SJSA1 (cell line): ENCODE measurements at places on chromosomes 5 and 9. TPM values are rescaled to one million over a fixed set of nuclear protein-coding genes. Genes with fewer than 3 reads are reported as not detected.

- H3K4me3 ChIP-seq = no peak overlapping the region
- no peaks in the 10 kb centered on the region for H3K36me3 ChIP-seq
- no peaks in the 10 kb centered on the region for H3K27me3 ChIP-seq
- DNase-seq = no peak
- no peaks in the 10 kb centered on the region for H3K4me1 ChIP-seq
Measured at GRCh38 chr5:58108511-58108910, 351.4 kb downstream of the PLK2 start.

DNA sequence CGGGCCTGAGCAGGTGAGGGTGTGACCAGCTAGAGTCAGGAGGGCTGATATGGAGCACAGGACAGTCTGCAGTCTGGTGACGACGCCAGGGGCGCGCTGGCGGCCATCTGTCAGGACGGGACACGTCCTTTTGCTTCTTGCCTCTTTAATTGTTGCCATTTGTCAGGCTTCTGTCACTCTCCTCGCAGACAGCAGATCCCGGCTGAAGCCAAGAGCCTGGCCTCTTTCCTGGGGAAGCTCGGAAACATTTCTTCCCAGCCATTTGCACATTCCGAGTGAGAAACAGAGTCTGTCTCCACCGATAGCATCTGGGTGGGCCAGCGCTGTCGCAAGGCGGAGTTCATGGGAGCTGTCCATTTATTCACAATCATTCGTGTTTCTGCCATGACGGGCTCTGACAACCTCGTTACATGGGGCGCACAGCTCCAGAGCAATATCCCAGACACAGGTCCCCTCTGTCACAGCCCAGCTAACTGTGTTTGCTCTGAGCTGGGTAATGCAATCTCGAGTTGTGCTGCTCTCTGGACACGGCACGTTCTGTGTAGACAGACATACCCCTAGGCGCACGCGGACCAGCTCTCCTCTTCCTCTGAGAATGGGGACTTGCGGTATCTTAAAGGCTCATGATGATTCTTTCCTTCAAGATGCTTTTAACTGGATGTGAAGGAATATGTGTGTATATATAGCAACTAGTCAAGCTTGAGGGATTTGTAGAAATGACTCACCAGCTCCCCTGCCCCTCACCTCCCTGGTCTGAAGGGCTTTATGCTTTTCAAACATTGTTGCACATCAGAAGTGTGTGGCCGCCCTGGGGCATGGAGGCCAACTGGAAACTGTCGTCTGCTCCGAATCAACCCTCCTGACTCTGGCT lies 105.3 kb upstream of the FCN2 start:
- no peaks in the 10 kb centered on the region for H3K27me3 ChIP-seq
- H3K4me1 ChIP-seq = peaks cover 48% of the 10 kb centered on the region
- H3K27ac ChIP-seq = peak overlapping the region; percentile 97

DNA sequence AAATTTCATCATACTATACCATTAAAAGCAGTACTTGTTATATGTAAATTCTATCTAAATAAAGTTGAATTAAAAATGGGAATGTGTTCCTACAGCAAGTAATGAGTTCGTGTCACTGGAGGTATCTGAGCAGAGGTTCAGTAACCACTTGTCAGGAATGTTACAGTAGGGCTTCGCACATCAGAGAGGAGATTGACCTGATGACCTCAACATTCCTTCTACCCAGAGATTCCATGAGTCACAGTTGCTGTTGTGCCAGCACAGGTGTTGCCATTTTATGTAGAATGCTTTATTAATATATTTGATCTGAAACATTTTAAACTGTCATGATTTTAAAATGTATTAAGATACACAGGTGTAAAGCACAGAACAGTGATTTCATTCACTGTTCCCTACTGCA lies 60.3 kb downstream of the STX17 start:
- H3K36me3 ChIP-seq = no peaks in the 10 kb centered on the region; the same call in 1 of the 2 replicates
- H3K4me3 ChIP-seq = no peak overlapping the region
- H3K27me3 ChIP-seq = no peaks in the 10 kb centered on the region
- no peak for DNase-seq

GRCh38 chr9:91163773-91164471 lies 197.8 kb downstream of the AUH start:
- H3K27me3 ChIP-seq = no peaks in the 10 kb centered on the region
- H3K36me3 ChIP-seq = no peaks in the 10 kb centered on the region
- H3K4me3 ChIP-seq = no peak overlapping the region
- H3K4me1 ChIP-seq = peaks cover 47% of the 10 kb centered on the region

GRCh38 chr5:157289164-157289819 lies 23.4 kb downstream of the CYFIP2 start:
- H3K4me3 ChIP-seq = no peak overlapping the region
- no peak overlapping the region for H3K27ac ChIP-seq
- no peak for DNase-seq
- H3K4me1 ChIP-seq = peaks cover 16% of the 10 kb centered on the region

DNA sequence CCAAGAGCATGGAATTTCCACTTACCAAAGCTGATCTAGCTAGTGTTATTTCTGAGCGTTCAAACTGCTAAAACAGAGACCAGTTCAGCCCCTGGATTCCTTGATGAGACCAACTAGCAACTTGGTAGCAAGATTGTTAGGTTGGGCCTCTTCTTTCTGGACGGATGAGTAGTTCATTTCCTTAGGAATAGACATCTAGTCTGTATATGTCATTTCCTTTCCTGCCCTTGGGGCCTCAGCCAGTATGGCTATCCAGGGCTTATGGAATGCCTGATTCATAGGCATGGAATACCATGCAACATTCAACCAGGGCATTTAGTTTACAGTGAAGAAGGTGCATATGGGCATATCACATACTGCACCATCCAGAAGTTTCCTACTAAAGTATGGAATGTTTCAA lies 14.5 kb upstream of the LPAR1 start:
- H3K4me3 ChIP-seq = no peak overlapping the region
- no peaks in the 10 kb centered on the region for H3K27me3 ChIP-seq
- no peak overlapping the region for H3K27ac ChIP-seq
- no peak for DNase-seq

- no peaks in the 10 kb centered on the region; the same call in 1 of the 2 replicates for H3K4me1 ChIP-seq
- no peak overlapping the region for H3K4me3 ChIP-seq
- H3K36me3 ChIP-seq = no peaks in the 10 kb centered on the region
- H3K27me3 ChIP-seq = no peaks in the 10 kb centered on the region
- DNase-seq = no peak
Measured at GRCh38 chr9:127417131-127418036, 6.8 kb upstream of the ZNF79 start.

GRCh38 chr9:126329476-126330275 lies 3.0 kb downstream of the MVB12B start:
- no peaks in the 10 kb centered on the region; the same call in 1 of the 2 replicates for H3K36me3 ChIP-seq
- no peak overlapping the region for H3K4me3 ChIP-seq
- H3K27me3 ChIP-seq = no peaks in the 10 kb centered on the region
- no peak overlapping the region for H3K27ac ChIP-seq
- peak; percentile 31 for DNase-seq
- H3K4me1 ChIP-seq = peaks cover 43% of the 10 kb centered on the region

DNA sequence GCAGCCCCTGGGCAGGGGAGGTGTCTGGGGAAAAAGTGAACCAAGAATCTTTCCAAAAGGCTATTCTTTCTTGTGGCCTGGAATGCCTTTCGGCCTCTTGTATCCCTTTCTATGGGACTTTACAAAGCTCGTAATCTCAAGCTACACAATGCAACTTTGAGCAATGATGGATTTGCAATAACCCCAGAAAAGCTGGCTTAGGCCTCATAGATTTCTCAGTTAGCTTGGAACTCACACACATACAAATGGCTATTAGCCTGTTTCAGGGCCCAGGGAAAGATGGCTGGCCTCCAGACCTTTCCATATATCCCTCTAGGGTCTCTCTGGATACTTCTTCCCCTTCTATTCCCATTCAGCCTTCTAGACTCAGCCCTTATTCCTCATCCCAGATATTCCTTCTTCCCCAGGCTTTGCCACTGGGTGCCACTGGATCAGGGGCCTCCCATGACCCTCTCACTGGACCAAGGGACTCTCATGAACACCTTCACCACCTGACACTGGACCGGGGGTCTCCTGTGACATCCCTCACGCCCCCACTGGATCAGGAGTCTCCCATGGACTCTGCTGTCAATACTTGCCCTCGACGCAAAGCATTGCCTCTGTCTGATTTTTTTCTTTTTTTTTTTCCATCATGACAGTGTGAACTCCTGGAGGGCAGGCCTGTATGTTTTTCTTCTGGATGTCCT lies 59.5 kb downstream of the RAD23B start:
- H3K27ac ChIP-seq = no peak overlapping the region
- no peak for DNase-seq
- H3K27me3 ChIP-seq = no peaks in the 10 kb centered on the region
- no peak overlapping the region for H3K4me3 ChIP-seq
- no peaks in the 10 kb centered on the region for H3K4me1 ChIP-seq

ADRB2 gene
- total RNA-seq = 13.8 and 14.9 TPM in 2 replicates

ACOT12 gene
- not detected in 2 replicates for total RNA-seq

LPAR1 gene
- total RNA-seq = 8.0 and 21.7 TPM in 2 replicates

PCDHA9 gene
- under 0.01 TPM in 1 of 2 replicates, not detected in the other for total RNA-seq

ISCA1 gene
- 41.9 and 60.0 TPM in 2 replicates for total RNA-seq

SLC6A3 gene
- not detected in 2 replicates for total RNA-seq

MAP1B gene
- 93.8 and 195 TPM in 2 replicates for total RNA-seq
